ENCODE measurements at places on chromosomes 12 and 14.

GRCh38 chr12:59570145-59570544 lies 25.7 kb upstream of the SLC16A7 start:
- no peak for DNase-seq

DNA sequence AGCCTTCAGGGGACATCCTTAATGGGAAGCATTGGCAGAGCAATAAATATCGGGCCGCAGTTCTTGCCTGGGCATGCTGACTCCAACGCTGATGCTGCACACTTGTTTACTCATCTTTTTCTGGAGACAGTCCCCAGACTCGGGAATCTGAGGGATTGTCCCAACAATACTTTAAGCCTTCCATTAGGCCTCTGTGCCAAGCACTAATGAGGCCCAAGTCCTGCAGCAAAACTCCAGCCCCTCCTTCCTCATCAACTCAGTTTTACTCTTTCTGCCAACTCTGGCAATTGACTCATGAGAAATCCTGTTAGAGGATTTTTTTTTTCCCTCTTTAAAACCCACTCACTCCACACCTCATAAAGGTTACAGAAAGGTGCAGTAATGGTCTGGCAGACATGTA lies 233.4 kb upstream of the PELI2 start:
- no peak for DNase-seq

DNA sequence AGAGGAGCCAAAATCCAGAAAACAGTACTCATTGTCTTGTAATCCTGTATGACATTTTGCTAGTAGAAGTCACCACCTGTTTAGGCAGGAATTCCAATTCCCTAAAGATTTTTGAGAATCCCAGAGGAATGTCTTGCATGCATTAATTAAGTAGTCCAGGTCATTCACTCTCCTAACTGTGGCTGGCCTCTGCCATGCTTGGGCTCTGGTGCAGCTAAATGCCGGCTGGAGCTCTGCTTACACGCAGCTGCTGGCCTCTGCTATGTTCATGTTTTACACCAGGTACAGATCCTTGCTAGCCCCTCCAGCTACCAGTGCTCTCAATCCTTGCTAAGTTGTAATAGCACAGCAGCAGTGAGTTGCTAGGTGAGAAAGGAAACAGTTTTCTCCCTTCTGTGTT lies 16.3 kb upstream of the HIF1A start:
- DNase-seq, result no peak

GRCh38 chr14:30385925-30386324 lies 173.0 kb upstream of the G2E3 start:
- no peak for DNase-seq

DNA sequence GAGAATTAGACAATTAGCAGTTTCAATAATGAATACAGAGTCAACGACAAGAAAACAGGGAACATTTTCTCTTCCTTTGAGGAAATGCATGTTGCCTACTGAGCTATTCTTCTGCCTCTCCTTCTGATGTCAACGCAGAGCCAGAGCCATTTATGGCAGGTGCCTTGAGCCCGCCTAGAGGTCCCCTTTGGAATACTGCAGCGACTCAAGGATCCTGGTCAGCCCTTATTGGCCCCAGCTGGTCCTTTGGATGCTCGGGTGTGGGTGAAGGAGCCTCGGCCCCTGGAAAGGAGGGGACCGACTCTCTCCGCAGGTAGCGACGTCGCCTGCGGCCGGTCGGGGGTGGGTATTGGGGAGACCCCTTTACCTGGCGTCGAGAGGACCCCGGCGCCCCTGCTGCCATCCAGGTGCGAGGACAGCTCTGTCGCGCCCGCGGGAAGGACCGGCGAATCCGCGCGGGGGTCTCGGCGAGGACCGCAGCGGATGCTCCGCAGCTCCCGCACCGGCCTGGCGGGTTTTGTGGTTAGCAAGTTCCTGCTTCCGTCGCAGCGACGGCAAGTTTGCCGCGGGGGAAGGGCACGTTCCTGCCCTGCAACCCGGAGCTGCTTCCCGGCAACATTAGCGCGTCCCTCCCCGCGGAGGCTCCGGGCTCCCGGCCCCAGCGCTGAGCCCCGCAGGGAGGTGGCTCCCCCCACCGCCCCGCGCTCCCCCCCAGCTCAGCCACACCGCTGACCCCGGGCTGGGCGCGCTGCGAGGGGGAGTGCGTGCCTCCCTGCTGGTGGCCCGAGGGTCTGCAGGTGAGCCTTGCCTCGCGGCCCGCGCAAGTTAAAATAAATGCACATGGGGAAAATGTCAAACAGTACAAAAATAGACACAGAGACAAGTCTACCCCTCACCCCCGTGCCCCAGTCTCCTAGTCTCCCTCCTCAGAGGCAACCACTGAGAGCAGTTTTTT lies at the start of gene MANSC1:
MANSC1 (minus strand) TSS at position 532 of the 955 bp plus-strand sequence. CDS start 6,928 bp downstream, outside the sequence.
- DNase-seq, result peak; percentile 73

DNA sequence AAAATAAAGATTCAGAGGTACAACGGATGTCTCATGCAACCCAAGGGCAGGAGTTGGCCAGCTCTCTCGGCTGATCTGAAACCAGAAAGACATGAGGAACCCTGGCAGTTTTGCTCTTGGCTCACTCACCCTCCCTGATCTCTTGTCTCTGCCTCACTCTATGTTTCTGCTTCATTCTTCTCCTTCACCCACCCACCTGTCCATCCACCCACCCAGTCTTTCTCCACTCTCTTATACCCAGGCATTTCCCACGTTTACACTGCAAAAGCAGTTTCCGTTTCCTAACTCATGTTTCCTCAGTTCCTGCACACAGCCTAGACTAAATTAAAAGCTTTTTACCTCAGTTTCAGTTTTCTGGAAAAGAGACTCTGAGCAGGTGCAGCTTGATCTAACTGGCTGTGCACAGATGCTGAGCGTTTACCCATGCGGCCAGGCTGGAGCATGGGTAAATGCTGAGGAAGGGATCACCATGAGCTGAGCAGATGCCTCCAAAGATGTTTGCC lies 157.6 kb downstream of the PRKCH start:
- no peak for DNase-seq

- DNase-seq, result no peak
These were observed 34.7 kb downstream of the GPATCH2L start for GRCh38 chr14:76186308-76187027.

- DNase-seq, result no peak
These were observed 23.8 kb downstream of the PITPNM2 start for GRCh38 chr12:123127182-123127495.

- DNase-seq, result no peak
These were observed 5.5 kb downstream of the MAP3K12 start for GRCh38 chr12:53493610-53494391.

- DNase-seq, result no peak
These were observed 32.4 kb upstream of the HDAC7 start for GRCh38 chr12:47852096-47852571.

DNA sequence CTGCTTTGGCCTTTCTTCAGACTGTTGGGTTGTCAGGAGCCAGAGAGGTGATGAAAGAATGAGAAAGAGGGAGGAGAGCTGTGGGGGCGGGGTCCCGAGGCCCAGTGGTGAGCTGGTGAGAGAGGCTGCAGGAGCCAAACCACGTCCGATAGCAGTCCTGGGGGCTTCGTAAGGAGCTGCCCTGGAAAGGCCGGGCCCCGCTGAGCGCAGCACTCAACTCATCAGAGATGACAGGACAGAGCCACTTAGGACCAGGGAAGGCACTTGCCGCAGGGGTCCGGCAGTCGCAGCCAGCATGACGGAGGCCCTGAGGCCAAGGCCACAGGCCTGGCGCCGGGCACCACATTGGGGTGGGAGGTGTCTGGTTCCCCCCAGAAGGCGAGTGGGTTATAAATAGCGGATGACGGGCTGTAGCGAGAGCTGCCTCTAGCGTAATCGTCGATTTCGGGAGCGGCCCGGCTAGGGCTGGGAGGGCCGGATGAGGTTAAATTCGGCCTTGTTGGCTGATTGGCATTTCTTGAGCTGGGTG lies 179.0 kb downstream of the TSPAN9 start:
- DNase-seq, result no peak

GRCh38 chr14:85538636-85539035 lies 8.7 kb downstream of the FLRT2 start:
- DNase-seq, result no peak

GRCh38 chr12:102406033-102406584 lies 74.3 kb downstream of the IGF1 start:
- DNase-seq, result no peak

DNA sequence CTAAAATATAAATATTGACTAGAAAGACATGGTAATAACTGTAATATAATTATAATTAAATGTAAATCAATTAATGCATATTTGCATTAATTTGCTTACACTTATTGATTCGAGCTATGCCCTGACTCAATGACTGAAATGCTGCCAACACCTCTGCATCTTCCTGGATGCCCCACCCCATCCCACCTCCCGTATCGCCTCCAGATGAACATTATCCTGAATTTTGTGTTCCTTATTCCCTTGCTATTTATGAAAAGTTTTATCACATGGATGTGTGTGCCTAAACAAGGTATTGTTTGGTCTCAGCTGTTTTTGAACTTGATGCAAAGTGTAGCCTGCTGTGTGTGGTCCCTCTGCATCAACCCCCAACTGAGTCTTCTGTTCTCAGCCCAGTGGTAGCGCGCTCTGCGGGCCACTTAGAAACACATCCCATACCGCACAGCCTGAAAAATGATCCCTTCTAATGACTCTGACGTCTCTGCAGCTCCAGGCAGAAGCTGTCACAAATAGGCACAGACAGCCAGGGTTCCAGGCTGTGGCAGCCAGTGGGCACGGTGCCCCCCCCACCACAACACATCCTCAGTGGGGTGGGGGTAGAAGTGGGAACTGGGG lies 96.5 kb downstream of the PRMT8 start:
- DNase-seq, result no peak

DNA sequence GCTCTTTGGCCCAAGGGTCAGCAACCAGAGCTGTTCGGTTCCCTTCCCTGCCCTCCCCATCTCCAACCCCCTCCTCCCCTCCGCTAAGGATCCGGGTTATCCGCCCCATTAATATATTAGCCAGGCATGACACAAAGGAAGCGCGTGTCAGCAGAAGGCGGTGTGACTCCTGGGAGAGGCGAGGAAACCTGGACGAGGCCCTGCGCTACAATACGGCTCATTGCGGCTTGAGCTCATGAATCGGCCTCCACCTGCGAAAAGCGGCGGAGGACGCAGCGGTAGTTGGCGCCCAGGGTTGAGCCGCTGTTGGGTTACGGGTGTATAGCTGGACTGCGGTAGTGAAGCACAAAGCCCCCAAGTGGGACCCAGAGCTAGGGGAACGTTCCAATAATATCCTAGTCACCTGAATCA lies 9.9 kb downstream of the FOXA1 start:
- DNase-seq, result no peak

- no peak for DNase-seq
These were observed 7.5 kb downstream of the SDS start for GRCh38 chr12:113396200-113396599.

GRCh38 chr12:66320996-66321395 lies 18.7 kb downstream of the HELB start:
- DNase-seq, result no peak

DNA sequence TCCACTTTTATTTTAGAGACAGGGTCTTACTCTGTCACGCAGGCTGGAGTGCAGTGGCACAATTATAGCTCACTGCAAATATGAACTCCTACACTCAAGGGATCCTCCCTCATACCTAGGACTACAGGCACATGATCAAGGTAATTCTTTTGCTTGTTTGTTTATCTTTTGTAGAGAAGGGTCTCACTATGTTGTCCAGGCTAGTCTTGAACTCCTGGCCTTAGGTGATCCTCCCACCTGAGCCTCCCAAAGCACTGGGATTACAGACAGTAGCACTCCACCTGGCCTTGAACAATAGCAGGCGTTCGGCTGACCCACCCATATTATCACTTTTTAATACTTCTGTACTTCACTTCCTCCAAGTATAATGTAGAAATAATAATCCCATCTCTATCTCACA lies 1.4 kb upstream of the RACGAP1 start:
- no peak for DNase-seq

DNA sequence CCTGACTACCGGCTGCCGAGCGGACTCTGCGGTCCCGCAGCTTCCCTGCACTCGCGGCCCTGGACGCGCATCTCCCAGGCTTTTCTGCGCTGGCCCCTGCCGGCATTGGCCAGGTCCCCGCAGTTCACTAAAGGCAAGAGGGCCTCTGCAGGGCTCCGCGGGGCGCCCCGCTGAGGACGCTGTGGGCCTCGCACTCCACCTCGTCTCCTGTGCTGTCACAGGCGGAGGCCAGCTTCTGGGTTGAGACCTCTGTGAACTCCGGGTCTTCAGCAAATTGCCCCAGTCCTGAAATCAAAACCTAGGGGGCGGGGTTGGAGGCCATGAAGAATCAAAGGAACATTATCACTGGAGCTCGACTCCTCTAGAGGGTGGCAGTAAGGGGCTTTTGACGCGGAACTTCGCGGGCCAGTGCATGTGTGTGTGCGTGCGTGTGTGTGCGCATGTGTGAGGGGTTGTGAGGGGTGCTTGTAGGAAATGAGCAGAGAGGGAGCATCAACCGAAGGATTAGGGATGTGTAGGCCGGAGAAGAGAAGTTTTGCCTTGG lies 68.5 kb upstream of the CAPRIN2 start:
- DNase-seq, result no peak

DNA sequence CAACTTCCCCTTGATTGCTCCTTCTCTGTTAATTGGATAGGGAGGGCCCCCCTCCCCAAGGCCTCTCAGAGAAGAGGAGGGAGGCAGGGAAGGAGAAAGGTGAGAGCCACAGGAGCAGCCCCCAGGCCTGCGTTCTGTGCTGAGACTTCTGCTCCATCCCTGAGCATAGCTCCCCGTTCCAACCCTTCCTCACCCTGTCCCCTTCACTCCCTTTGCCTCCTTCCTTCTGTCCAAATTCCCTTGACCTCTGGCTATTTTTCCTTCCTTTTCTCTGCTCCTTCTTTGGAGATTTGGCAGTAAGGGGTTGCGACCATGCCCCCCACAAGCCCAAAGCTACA lies 788 bp upstream of the ASIC1 start:
- no peak for DNase-seq

DNA sequence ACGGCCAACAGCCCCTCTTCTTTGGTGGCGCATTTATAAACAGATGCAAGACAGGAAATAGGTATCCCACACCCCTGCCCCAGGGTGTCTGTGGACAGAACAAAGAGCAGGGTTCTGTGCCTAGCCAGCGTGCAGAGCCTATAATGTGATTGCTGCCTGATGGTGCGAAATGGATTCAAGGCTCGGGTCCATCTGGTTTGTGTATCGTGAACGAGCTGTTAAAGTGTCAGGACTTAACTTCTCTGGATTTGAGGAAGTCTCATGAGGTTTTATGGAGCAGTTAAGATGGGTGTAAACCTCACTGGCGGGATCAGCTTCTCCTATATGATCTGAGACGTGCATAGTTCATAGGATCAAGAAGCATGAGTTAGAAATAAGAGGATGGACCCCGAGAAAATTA lies 388.7 kb upstream of the TBX3 start:
- DNase-seq, result no peak
